ENCODE measurements at places on chromosomes 6 and 20.

GRCh38 chr6:160755165-160755564 is 53.1 kb downstream of the PLG start:
- no peak for DNase-seq

DNA sequence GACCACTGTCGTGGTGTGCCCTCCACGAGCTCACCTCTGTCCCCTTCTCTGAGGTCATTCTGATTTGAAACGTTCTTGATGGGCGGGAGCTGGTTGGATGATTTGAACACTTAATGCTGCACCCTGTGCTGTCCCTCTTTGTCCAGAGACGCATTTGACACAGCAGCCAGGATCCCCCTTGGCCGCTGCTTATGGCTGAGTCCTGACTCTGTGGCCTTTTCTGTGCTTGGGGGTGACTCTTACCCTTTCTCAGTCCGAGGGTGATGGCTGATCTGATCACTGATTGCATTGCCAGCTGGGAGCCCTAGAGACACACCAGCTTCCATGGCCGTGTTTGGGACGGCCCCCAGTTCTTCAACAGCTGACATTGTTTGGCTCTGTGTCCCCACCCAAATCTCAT is 43.5 kb upstream of the FRMD1 start:
- DNase-seq, result no peak

DNA sequence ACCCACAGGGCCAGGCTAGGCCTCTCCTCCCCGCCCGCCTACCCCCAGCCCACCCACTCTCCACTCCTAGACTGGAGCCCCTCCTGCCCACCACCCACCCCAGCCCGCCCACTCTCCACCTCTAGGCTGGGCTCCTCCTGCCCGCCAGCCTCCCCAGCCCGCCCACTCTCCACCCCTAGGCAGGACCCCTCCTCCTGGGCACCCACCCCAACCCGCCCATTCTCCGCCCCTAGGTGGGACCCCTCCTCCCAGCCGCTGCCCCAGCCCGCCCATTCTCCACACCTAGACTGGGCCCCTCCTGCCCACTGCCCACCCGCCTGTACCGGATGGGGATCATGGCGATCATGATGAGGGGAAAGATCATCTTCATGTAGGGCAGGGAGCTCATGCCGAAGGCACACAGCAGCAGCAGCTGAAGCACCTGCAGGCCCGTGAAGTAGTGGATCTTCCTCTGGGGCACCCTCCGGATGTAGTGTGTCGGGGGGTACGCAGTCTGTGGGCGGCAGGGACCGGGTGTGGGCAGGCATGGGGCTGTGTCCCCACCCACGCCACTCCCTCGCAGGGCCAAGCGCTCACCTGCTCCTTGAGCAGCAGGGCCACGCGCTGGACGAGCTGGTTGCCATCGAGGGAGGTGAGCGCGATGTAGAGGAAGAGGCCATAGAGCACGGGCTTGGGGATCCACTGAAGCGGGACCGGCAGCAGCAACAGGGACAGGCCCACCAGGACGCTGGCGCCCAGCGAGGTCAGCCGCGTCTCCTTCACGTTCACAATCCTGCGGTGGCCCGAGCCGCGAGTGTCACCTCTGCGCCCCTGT is 10.8 kb downstream of the SLC4A11 start:
- DNase-seq, result no peak

DNA sequence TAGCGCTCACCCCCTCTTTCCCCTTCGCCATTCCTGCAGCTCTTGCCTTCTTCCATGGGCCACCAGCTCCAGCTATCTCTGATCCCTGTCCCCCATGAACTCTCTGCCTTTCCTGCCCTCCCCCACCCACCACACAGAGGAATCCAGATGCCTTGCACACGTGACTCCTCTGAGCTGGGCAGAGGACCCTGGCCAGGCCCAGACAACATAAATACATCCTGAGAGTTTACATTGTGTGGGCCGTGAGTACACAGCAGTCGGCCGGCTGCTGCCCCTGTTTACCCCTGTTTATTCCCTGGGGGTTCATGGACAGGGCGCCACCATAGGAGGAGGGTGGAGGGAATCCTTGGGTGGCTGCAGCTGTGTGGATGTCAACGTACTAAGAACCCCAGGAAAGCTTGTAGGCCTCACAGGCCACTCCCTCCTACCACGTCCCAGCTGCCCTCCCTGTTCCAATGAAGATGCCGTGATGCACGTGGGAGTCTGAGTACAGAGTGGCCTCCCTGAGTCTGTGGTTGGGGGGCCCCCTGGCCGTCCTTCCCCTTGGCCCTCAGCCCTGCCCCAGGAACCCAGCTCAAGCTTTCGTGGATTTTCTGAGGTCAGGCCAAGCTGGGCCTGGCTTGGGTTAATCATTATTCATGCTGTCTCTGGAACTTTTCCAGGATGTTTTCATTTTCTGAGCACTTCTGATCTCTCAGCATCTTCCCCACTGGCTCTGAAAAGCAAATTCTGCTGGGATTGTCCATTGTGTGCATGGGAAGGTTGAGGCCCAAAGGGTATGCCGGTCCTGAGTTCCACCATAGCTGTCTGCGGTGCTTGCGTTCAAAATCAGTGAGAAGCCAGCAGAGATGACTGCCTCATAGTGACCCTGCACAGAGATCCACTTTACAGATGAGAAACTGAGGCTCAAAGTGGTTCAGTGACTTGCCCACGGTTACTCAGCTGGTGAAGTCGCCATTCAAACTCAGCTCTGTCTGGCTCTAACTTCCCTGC is 136.3 kb downstream of the MRPL14 start:
- DNase-seq, result no peak

DNA sequence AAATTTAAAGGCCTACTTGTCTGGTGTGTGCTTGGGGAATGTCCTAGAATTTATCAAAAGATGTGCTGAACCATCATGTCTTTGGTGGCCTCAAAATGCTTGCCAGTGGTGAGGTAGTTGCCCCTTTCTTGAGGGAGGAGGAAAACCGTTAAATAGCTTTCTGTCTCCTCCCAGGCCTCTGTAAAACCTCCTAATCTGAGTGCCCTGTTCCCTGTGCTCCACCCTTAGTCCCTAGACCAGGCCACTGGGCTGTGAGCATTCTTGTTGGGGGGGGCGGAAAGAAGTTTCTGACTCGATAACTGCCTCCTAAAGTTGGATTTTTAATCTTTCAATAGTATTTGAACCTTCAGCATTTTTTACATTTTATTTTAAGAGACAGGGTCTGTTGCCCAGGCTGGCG is 23.1 kb downstream of the JARID2 start:
- DNase-seq, result no peak

DNA sequence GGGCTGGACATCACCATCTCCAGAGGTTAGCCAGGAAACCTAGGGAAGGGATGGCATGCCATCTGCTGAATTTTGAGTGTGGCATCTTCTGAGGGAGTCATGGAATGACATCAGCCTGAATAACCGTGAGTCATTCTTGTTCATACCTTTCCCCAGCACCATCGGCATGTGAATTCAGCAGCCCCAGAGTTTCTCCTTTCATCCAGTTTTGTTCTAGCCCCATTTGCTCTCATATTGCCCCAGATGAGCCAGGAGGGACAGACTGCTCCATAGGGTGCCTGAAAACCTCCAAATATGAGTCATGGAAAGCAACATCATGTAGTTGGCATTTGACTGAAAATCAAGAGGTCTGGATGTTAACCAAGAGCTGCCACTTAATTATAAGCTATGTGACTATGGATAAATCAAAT is 219.2 kb upstream of the SGK1 start:
- no peak for DNase-seq

GRCh38 chr6:149701714-149702113 is 16.2 kb downstream of the LATS1 start:
- no peak for DNase-seq

- DNase-seq, result no peak
Measured at GRCh38 chr20:5741089-5741488, 9.1 kb upstream of the SHLD1 start.

GRCh38 chr6:138500045-138500665 is 861 bp upstream of the NHSL1 start:
- no peak for DNase-seq

DNA sequence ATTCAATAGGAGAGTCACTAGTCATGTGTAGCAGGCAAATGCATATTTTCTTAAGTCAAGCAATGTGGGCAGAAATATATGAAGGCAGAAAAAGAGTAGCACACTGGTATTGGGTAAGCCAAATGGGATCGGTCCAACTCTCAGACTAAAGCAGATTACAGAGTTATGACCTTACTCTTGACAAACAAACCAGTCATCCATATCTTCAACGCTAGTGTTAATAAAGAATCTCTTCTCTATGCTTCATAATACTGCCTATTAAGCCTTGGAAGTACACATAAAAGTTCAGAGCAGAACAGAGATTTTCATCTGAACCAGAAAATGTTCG is 320.2 kb upstream of the JARID2 start:
- DNase-seq, result no peak

DNA sequence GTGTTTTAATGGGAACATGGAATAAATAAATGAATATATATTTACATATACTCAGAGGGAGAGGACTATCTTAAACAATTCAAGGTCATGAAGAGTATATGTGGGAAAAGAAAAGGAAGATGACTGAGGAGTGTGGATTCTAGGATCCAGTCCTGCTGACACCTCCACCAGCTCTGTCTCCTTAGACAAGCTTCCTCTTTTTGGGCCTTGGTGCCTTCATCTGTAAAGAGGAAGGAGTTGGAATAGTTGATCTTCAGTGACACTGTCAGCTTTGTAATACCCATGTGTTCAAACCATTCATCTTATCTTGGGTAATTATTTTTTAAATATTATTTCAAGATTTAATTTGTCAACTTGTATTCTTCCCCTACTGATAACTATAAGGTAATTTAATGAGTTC is 338.0 kb downstream of the ADGRB3 start:
- no peak for DNase-seq

- DNase-seq, result no peak
Measured at GRCh38 chr6:161095916-161096315, 104.3 kb downstream of the MAP3K4 start.

DNA sequence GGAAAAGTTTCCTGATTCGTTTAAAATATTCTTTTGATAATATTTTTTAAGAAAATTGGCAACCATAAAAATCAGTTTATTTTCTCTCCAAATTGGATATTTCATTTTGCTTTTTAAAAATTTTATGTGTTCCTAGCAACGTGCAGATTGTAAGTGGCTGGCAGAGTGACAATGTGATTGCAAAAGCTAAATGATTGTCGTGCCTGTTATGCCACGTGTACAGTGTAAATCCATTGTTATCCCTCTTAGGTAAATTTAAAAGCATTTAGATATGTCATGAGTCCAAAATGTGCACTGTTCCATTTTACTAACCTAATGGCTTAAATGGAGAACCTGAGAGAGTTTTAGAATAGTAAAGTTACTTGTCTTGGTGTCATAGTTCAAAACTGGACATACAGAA is 94.4 kb upstream of the ADGRF4 start:
- DNase-seq, result no peak

DNA sequence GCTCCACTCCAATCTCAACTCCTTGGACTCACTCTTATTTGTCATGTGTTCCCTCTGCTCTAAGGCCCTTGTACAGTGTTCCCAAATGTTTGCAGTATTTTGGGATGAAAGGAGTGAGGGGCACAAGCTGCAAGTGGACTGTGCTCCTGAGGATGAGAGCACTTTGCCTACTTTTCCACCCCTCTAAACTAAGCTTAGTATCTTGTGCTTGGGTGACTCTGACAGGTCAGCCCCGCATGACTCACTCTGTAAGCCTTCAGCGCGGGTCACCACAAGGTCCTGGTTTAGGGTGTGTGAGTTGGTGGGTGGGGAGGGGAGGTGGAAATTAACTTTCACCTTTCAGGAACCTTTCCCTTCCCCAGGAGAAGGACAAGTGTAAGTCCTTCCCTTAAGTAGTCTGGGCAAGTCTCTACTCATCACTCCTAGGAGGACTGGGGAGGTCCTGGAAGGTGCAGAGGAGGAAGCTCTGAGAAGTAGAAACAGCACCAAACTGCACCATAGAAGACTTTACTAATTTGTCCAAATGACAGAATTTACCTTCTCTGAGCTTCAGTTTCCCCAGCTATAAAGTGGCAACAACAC is 68.8 kb upstream of the EPB41L1 start:
- DNase-seq, result no peak

DNA sequence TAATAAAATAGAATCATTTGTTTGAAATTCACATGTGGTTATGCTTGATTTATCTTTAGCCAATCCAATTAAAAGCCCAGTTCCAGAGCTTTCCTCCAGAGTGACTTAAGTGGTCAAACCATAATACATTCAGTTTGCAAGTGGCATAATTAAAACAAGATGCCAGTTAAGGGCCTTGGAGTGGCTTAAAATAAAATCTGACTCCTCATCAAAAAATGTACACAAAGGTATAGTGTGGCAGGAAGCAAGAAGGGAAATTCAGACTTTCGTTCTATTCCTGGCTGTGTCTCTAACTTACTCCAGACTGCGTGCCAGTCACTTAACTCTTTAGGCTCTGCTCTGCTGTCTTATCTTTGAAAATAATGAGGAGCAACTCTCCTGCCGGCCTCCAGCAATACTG is 251.3 kb upstream of the PRND start:
- no peak for DNase-seq

- no peak for DNase-seq
Measured at GRCh38 chr20:1846876-1847275, 48.3 kb upstream of the SIRPA start.

DNA sequence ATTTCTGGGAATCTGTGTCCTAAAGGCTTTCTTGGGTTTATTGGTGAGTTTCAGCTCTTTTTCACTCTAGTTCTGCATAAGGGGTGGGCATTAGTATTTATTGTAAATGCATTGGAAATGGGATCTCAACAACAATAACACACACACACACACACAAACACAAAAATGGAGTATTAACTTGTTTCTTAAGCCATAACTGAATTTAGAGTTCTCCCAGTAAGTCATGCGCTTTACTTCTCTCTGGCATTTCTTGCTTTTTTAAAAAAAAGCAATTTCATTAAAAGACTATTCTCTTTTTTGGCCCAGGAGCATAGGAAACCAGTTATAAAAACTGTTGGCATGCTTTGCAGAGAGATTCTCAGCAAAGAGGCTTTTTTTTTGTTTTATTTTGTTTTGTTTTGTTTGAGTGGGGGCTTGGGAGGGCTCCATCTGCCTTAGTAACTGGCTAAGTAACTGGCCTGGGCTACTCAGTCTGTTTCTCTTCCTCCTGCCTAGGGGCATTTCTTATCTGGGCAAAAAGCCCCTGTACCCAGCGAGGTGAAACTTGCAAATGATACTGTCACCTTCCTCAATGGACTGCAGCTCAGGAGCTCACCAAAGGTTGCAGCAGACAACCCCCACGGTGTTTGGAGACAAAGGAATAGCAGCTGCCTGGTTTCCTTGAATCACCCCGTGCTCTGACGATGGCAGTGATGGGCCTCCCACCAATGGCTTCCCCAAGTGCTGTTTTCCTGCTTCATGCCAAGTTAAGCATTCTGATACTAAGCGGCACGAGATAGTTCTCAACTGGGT is 128.5 kb downstream of the BCAS1 start:
- no peak for DNase-seq

GRCh38 chr6:14123386-14124111 is 6.0 kb downstream of the CD83 start:
- DNase-seq, result no peak
